ENCODE measurements at places on chromosomes 16 and 17.

DNA sequence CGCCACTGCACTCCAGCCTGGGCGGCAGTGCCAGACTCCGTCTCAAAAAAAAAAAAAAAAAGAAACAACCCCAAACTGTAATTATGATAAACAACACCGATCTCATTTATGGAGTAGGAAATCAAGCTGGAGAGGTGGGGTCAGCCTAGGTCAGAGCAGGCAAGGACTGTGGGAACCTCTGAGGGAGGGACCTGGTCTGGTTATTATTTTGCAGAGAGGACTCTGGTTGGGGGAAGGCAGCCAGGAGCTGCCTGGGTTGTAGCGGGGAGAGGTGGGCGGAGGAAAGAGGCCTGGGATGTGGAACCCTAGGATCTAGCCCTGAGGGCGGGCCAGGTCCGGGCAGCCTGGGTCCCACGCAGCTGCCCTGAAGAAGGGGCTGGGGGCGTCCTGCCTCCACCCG lies 10.9 kb upstream of the HS3ST6 start:
- DNase-seq: no peak

GRCh38 chr17:21376081-21376758 lies at the start of gene KCNJ12:
TSS of gene KCNJ12 (plus strand) at chr17:21376357. CDS start at chr17:21415343, 38,986 bp downstream.
- DNase-seq: no peak

DNA sequence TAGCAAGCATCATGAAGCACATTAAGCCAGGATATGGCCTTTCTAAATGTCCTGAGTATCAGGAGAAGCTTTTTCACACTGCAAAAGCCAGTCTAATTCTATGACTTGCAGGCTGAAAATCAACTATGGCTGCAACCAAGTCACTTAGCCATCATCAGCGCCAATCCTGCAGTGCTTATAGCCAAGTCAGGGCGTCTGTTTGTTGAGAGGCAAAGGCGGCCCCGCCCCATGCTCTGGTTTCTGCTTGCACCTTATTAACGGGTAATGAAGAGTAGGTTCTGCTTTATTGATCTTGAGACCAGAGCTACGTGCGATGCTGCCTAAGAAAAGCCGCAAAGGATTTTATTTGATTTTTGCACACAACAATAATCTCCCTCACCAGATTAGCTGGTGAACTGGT lies 88.4 kb downstream of the CDH13 start:
- no peak for DNase-seq

DNA sequence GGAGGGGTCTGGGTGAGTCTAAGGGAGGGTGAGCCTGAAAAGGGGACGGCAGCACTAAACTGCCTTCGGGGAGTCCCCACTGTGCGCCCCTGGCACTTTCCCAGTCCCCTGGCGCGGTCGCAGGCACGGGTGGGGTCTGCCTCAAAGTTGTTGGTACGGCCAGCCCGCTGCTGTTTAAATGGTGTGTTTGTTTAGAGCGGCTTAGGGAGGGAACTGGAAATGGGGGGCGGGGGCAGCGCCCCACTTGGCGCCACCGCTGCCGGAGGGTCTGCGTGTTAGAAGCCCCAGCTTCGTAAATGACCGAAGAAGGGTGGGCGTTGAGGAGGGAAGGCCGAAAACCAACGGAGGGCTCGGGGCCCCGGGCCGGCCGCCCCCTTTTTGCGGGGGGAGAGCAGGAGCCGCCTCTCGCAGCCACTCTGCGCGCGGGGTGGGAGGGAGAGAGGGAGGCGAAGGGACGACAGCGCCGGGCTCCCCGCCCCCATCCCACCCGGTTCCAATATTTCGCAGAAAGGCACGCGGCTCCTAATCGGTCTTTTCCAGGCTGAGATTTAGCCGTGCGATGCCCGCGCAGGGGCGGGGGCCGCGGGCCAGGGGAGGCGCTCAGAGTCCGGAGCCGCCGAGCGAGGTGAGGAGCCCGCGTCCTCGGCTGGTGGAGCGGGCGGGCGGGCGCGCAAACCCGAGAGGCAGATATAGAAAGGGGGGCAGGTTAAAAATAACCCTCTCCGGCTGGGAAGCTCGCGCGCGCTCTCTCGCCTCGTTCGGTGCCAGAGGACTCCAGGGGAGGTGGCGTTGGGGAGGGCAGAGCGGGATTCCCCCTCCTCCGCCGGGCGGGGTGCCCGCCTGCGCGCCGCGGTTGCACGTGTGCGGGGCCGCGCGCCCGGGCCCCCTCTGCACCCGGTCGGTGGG lies 54.9 kb downstream of the SREBF1 start:
- peak; percentile 83 for DNase-seq

DNA sequence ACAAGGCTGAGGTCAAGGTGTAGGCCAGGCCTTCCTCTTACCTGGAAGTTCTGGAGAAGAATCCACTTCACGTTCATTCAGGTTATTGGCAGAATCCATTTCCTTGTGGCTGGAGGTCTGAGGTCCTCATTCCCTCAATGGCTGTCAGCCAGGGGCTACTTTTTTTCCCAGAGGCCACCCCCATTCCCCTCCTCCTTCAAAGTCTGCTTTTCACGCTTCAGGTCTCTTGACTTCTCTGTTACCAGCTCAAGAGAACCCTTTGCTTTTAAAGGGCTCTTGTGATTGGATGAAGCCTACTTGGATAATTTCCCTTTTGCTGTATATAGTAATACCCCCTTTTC lies 55.1 kb upstream of the LGALS9 start:
- no peak for DNase-seq

- no peak for DNase-seq
Observed at GRCh38 chr17:75891022-75891604, 5.6 kb downstream of the TRIM65 start.

DNA sequence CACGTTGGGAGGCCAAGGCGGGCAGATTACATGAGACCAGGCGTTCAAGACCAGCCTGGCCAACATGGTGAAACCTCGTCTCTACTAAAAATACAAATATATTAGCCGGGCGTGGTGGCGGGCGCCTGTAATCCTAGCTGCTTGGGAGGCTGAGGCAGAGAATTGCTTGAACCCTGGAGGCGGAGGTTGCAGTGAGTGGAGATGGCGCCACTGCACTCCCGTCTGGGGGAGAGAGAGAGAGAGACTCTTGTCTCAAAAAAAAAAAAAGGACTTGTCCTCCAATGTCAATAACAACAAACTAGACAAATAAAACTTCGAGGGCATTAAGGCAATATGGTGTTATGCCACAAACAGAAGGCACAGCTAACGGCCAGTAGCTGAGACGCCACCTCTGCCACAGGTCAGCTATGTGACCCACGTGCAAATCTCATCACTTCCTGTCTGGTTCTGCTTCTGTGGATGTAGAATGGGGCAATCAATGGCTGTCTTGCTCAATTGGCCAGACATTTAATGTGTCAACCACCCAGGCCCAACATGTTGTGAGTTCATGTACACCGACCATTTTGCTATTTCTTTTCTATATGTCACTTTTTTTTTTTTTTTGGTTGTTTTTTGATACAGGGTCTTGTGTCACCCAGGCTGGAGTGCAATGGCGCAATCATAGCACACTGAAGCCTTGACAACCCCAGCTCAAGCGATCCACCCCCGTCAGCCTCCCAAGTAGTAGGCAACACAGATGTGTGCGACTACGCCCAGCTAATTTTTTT lies 834 bp upstream of the TXNDC11 start:
- no peak for DNase-seq

DNA sequence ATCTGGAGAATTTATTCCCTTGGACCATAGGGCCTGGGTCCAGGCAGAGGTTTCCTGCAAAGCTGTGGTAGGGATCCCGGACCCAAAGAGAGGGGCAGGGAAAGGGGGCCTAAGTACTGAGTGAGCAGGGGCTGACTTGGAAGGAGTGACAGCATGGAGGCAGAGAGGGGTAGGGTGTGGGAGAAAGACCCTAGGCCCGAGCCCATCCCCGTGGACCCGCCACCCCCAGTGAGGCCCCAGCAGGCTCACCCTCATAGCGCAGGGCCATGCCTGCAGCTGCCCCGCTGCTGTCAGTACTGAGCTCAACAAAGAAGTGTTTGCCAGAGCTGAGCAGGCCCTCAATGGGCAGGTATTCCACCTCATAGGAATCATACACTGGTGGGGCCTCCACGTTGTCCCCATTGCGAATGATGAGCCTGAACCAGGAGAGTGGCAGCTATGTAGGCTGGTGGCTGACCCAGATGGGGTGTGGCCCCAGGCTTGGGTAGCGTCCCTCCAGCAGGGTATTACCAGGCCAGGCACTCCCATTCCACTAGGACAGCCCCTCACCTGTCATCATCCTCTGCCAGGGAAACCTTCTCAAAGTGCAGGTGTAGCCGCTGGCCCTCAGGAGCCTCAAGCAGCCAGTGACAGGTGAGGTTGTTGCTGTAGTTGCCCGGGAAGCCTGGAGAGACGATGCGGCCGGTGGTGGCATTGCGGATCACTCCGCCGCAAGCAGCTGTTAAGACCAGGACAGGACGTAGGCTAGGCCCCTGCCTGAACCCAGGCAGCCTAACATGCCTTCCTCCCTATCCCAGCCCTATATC lies 9.1 kb upstream of the PHF12 start:
- DNase-seq: no peak

- no peak for DNase-seq
Observed at GRCh38 chr16:69064124-69064763, 41.2 kb upstream of the HAS3 start.

- DNase-seq: no peak
Observed at GRCh38 chr17:78355045-78355641, 4.7 kb downstream of the SOCS3 start.

GRCh38 chr16:65834688-65835087 lies 531.8 kb upstream of the CDH5 start:
- no peak for DNase-seq

DNA sequence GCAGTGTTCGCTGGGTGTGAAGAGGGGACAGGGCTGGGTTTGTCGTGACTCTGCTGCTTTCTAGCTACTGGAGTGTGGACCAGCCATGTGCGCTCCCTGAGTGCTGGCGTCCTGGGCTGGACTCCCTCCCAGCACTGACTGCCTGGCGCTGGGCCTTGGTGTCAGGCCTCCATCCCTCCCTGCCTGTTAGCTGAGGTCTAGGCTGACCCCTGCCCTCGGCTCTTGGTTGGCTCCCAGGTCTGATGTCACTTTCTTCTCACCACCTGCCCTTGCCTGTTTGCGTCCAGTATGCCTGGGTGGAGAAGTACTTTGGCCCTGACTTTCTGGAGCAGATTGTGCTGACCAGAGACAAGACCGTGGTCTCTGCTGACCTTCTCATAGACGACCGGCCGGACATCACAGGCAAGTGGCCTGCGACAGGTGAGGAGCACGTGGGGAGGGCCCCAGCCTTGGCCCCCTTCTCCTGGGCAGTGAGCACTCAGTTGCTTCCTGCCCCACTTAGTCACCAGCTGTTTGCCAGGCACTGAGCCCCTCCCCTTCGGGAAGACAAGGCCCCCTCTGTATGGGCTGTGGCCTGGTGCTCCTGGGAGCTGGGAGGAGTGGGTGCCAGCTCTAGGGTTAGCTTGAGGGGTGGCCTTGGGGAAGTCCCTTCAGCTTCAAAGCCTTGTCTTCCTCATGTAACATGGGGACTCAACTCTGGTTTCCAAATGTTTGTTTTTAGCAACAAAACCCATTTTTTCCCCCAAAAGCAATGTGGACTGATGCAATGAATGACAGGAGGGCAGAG lies 41.5 kb downstream of the NT5M start:
- DNase-seq: no peak

DNA sequence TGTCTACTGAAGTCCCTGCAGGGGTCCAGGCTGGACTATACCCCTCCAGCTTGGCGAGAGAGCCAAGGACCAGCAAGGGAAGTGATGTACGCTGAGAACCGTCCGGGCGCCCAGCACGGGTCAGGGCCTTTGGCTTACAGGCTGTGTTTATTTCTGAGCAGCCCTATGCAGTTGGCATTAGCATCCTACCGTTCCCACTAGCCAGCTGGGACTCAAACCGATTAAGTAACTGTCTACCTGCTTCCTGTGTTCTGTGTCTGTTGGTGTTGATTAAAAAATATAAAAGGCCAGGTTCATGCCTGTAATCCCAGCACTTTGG lies 73.8 kb downstream of the CMIP start:
- DNase-seq: no peak

GRCh38 chr17:13541032-13541480 lies 60.7 kb downstream of the HS3ST3A1 start:
- DNase-seq: no peak

GRCh38 chr16:31107465-31107867 lies 720 bp upstream of the BCKDK start:
- no peak for DNase-seq

DNA sequence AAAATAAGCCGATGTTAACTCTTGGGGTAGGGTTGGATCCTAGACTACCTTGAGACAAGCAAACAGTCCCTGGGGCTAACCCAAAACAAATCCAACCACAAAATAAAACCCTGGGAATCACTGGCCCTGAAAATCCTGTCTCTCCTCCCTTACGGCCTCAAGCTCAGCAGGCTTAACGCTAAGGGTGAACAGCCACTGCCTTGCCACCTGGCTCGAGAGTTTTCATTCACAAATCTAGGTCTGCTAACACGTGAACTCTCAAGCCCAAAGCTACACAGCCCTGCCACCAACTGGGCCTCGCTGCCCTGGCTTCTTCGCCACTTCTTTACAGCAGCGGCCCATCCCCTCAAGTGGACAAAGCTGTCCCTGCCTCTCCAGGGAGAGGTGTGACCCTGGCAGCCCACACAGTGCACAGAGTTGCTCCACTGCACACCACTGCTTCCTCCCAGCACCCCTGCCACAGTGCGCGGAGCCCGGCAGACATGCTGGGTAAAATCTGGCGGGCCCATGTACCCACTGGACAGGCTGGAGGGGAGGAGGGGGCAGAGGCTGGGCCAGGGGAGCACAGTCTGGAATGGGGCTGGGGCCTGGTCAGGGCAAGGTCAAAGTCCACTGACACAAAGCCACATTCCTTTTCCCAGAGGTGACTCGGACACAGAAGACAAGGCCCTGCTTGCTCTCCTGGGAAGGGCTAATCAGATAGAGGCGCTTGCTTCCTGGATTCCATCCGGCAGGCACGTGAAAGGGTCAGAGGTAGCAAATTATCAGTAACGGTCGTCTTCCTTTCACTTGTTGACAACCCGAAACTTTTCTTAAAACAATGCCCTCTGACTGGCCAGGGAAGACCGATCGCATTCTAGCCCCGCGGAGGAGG lies 996 bp downstream of the PCYT2 start:
- DNase-seq: no peak

- DNase-seq: no peak
Observed at GRCh38 chr17:69524854-69525253, 110.4 kb downstream of the MAP2K6 start.

DNA sequence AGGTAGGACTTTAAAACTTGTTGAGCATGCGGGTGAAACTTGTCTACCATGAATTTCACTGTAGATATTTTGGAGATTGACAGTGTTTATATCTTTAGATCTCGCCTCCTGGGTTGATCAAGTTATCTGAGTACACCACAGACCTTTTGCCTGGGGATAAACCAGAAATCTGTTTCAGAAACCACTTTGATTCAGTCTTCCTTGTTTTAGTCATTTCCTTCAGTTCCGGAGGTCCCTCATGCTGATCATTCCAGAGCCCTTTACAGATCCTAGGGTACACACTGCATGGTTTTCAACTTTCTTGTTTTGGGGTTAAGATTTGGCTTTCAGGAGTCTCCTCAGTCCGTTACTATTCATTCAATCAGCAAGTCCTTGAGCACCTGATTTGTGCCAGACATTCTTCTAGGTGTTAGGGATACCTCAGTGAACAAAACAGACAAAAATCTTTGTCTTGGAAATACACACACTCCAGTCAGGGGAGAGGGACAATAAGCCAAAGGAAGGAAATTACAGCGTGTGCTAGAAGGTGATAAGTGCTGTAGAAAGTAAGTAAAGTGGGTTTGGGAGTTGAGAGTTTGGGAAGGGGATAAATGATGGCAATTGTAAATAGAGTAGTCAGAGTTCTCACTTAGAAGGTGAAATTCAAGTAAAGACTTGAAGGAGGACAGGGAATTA lies 12.2 kb downstream of the NOD2 start:
- DNase-seq: no peak

- DNase-seq: no peak
Observed at GRCh38 chr16:12625068-12625467, 178.6 kb downstream of the CPPED1 start.

- no peak for DNase-seq
Observed at GRCh38 chr16:9138021-9138680, 46.7 kb downstream of the HAPSTR1 start.

GRCh38 chr16:75599452-75600277 lies 23.4 kb downstream of the ADAT1 start:
- no peak for DNase-seq
